ENCODE measurements at places on chromosomes 6 and 20. TPM values are rescaled to one million over a fixed set of nuclear protein-coding genes. Genes with fewer than 3 reads are reported as not detected.

The COX4I2 gene
- not detected for total RNA-seq

The MEI4 gene
- total RNA-seq: not detected

The PSORS1C1 gene
- total RNA-seq: 2.0 TPM

The OPRL1 gene
- 1.0 TPM for total RNA-seq

The ACTR5 gene
- 10.0 TPM for total RNA-seq

The PRDM13 gene
- not detected for total RNA-seq

The XRN2 gene
- 135 TPM for total RNA-seq

The BFSP1 gene
- 2.3 TPM for total RNA-seq

The GLP1R gene
- total RNA-seq: not detected

The BMP6 gene
- 203 TPM for total RNA-seq

The SAMD3 gene
- total RNA-seq: not detected

The LAMA5 gene
- 108 TPM for total RNA-seq

The SLC16A10 gene
- under 0.01 TPM for total RNA-seq

The BPIFB2 gene
- not detected for total RNA-seq

The SLC22A7 gene
- not detected for total RNA-seq
